ENCODE measurements at places on chromosomes 11 and 22. TPM values are rescaled to one million over a fixed set of nuclear protein-coding genes. Genes with fewer than 3 reads are reported as not detected.

Gene SLC22A25
- not detected for total RNA-seq

DNA sequence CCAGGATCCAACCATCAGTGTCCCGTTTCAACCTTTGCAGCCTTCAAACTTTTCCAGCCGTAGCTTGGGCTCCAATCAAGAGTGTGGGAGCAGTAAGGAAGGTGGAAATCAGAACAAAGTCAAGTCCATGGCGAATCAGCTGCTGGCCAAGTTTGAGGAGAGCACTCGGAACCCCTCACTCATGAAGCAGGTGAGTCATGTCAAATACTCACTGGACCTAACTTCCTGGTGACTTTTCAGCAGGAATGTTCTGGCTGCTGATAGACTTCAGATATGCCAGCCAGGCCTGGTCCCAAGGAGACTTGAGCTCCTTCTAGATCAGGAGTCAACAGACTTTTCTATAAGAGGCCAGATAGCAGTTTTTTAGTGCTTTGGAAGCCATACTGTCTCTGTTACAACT lies 129.0 kb downstream of the MICAL2 start:
- H3K4me3 ChIP-seq = no peak overlapping the region
- H3K27me3 ChIP-seq = no peaks in the 10 kb centered on the region
- DNase-seq = no peak
- H3K4me1 ChIP-seq = peaks cover 9% of the 10 kb centered on the region
- H3K36me3 ChIP-seq = peaks cover 52% of the 10 kb centered on the region
- peak overlapping the region; percentile 79 for H3K27ac ChIP-seq

DNA sequence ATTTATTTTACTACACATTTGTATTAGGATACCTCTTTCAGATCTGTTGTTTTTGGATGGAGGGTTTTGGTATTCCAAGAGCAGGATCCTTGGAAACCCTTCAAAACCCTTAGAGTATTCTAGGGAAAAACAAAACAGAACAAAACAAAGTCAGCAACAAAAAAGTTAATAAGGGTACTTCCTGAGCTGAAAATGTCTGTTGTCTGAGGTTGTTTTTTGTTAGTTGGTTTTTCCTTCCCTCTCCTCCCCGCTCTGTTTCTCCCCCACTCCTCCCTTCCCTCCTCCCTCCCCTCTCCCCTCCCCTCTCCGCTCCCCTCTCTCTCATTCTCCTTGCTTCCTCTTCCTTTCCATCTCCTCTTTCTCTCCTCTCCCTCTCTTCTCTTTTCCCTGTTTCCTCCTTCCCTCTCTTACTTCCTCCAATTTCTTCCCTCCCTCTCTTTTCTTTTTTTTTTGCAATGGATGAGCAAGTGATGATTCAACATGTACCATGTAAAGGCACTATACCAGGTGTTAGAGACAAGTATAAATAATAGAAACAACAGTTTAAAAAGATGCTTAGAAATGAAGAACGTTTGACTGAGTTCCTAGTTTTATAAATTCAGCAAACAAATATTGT lies 160.6 kb downstream of the TMEM135 start:
- no peak overlapping the region for H3K4me3 ChIP-seq
- no peak overlapping the region for H3K27ac ChIP-seq
- H3K36me3 ChIP-seq = no peaks in the 10 kb centered on the region
- H3K4me1 ChIP-seq = no peaks in the 10 kb centered on the region
- no peak for DNase-seq

DNA sequence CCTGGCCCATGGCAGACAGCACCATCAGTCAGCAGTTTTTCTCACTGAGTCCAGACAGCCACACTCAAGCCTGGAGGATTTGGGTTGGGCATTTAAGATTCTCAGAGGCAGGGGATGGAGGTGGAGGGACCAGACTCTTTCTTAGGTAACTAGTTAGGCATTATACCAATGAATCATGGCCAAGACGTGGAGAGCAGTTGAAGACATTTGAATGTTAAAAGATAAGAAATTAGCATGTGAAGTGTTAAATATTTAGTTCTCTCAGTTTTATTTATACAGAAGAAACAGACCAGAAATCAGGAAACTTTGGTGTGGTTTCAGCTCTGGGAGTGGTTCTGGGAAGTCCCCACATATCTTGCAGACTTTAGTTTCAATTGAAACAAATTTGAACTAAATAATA lies 9.9 kb downstream of the GTF2H1 start:
- H3K36me3 ChIP-seq = peaks cover 96% of the 10 kb centered on the region
- no peak overlapping the region for H3K27ac ChIP-seq
- H3K4me3 ChIP-seq = no peak overlapping the region
- no peaks in the 10 kb centered on the region for H3K27me3 ChIP-seq
- H3K4me1 ChIP-seq = peaks cover 23% of the 10 kb centered on the region

DNA sequence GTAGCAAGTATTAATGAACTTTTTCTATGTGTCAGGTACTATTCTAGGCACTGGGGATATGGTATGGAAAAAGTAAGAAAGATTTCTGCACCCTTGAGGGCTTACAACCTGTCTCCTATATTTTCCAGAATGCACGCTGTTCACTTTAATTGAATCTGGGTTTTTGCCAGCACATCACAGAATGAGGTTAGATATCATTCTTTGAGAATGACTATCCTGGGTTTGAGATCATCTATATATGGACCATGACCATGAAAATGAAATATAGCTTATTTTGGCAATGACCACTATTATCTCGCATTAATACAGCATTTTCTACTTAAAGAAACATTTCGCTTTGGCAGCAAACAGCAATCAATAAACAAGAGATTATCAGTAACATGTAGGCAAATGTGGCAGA lies 46.9 kb downstream of the C11orf71 start:
- H3K4me1 ChIP-seq = no peaks in the 10 kb centered on the region
- DNase-seq = no peak
- no peak overlapping the region for H3K27ac ChIP-seq
